T-helper 1 cell (primary cell): ENCODE measurements at places on chromosomes 2 and 18.

DNA sequence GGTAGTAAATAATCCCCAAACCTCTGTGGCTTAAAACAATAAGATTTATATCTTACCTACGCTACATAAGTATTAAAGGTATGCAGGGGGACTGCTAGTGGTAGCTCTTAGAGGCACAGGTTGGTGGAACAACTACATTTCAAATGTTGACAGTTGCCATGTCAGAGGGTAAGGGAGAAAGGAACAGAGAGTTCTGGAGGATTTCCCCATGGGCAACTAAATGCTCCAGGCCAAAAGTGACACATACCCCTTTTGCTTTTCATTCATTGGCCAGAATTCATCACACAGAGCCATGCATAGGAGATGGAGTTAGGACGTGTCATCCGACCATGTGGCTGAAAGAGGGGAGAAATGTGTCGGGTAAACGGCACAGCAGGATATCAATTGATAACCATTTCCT lies 133.2 kb downstream of the NAPG start:
- no peak for DNase-seq

DNA sequence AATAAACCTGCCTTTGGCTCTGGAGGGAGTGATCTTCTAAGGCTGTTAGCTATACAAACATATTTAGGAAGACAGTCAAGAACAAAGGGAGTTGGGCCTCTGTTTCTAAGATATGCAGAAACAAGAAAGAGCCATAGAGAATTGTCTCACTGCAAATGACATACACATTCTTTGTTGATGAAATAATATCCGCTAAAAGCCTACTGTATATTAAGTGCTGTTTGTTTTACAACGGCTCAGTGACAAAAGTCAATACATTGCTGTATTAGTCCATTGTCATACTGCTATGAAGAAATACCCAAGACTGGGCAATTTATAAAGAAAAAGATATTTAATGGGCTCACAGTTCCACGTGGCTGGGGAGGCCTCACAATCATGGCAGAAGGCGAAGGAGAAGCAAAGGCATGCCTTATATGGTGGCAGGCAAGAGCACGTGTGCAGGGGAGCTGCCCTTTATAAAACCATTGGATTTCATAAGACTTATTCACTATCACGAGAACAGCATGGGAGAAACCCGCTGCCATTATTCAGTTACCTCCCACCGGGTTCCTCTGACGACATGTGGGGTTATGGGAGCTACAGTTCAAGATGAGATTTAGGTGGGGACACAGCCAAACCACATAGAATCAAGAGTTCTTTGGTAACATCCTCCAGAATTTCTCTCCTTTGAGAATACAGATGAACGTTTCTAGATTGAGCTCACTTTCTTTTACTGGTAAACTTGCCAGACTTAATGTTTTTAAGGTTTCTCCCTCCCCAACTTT lies 157.8 kb downstream of the PIK3C3 start:
- no peak for DNase-seq

DNA sequence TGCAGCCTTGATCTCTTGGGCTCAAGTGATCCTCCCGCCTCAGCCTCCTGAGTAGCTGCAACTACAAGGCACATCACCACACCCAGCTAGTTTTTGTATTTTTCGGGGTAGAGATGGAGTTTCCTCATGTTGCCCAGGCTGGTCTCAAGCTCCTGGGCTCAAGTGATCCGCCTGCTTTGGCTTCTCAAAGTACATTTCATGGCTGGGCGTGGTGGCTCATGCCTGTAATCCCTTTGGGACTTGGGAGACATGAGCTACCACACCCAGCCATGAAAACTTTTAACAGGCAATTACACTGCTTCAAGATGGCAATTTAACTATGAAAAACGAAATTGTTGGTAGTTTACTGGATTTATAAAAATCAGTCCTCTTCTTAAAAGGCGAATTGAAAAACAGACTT lies 69.7 kb downstream of the MEP1B start:
- DNase-seq: no peak

DNA sequence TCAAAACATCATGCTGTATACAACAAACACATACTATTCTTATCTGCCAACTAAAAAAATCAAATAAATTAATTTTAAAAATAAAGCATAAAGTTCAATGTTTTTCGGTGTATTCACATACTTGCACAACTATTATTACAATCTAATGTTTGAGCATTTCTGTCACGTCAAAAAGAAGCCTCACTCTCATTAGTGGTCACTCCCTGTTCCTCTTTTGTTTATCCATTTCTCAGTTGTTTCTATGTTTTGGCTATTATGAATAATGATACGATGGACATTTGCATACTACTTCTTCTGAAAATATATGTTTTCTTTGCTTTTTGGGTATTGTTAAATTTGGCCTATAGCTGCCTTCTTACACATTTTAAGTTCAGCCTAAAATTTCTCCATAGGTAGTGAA lies 773.0 kb upstream of the HS6ST1 start:
- no peak for DNase-seq

DNA sequence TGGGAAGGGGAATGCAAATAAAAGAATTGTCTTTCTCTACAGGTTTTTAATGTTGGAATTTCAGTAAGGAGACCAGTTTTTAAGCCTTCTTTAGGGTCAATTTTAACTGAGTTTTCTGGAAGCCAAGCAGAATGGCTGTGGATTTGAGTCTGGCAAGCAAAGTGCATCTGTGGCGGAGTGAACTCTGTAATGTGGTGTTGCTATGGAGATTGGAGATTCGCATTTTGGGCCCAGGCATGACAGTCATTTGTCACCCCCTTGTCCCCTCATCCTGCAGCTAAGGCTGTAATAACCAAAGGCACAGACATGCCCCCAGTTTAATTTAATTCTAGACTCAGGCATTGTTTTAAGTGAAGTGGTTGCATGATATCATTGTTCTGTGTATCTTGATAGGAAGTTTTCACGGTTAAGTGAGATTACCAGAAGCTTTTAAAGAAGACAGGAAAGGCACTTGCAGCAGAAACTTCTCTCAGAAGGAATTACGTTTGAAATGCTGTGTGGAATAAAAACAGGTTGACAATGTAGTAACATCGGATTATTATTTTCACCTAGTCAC lies 30.6 kb downstream of the ARMC9 start:
- DNase-seq: no peak

DNA sequence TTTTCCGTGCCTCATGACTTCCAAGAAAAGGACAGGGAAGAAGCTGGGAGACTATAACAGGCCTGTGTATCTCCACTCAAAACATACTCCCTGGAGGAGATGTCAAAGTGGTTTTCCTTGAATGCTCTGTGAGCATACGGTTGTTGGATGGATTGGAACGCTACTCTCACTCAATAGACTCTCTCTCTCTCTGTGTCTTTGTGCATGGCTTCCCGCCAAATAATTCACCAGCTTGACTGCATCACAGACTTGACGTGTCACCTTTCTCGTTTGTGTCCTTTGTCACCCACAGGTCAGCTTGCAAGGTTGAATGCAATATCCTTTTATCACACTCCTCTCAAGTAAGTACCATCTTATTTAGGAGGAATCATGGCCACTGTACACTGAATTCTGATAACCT lies 156.8 kb upstream of the MAPRE2 start:
- DNase-seq: no peak

DNA sequence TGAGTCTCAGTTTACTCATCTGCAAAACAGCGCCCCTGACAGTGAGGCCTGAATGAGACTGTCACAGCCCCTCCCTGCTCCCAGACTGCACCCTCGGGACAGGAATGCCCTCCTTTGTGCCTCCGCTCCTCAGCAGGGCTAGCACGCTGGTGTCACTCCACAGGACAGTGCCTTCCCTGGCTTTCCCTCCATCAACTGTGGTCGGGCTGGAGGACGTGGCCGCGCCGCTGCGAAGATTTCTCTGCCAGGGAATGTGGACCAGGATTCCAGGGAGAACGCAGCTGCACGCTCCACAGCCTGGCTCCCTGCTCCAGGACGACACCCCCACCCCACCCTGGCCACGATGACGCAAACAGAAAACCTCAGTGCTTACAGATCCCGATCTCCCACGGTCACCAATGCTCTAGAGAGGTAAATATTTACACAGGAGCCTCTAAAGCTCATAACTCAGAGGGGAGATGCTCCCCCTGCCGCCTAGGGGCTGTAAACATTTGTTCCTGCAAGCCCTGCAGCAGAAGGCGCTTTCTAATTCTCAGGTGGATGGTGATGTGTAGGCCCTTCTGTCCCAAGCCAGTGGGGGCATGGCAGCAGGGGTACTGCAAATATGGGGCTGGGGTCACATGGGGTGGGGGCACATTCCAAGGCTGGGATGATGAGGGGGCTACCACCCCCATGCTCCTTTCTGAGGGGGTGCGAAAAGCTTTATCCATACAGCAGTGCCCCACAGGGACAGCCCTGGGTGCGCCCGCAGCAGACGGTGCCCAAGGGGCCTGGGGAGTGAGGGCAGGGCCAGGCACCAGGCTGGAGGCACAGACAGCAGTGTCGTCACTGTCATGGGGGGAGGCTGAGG lies 12.4 kb downstream of the HS6ST1 start:
- no peak for DNase-seq

DNA sequence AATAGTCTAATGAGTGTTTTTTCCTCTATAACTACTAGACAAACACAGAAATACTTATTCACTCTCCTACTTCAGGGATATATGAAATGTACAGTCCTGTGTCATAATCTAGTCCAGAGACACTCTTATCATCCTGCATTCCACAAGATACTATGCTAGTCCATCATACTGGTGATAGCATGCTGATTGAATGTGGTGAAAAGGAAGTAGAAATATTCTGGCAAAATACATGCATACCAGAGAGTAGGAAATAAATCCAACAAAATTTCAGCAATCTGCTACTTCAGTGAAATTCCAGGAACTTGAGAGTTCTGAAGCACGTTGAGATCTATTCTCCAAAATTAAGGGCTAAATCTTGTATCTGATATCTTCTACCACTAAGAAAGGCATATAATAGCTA lies 353.9 kb downstream of the PID1 start:
- no peak for DNase-seq

DNA sequence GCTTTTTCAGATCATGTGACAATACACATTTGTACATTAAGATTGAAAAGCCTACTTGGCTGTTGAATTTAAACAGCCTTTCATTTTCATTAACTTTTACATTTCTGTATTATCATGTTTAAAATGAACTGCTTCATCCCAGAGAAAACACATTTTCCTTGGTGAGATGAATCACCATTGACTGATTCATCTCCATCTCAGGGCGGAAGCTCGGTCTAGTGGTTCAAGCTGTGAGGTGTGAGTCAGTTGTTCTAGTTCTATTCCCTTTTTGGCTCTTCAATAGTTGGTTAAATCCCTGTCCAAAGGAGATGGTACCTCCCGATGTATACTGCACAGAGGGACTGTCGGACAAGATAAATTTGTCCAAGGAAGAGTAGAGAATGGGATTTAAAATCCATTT lies 189.7 kb downstream of the ADCYAP1 start:
- DNase-seq: no peak

GRCh38 chr18:9820719-9821118 lies 65.1 kb upstream of the TXNDC2 start:
- DNase-seq: no peak

DNA sequence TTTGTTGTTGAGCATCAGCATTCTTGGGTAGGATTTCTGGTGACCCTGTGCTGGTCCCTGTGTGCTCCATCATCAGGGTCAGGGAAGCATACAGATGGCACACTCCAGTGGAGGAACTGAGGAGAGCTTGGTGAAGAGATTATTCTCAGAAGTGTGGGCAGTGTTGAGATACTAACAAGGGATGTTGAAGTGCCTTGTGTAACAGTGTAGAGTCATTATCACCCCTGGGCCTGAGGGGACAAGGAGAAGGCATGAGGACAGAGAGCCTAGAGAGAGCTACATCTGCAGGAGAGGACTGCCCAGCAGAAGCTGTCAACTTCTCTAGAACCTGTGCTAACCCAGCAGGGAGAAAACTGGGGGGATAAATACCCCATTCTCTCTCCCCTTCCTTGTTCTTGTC lies 189.0 kb downstream of the PLCL1 start:
- DNase-seq: no peak

DNA sequence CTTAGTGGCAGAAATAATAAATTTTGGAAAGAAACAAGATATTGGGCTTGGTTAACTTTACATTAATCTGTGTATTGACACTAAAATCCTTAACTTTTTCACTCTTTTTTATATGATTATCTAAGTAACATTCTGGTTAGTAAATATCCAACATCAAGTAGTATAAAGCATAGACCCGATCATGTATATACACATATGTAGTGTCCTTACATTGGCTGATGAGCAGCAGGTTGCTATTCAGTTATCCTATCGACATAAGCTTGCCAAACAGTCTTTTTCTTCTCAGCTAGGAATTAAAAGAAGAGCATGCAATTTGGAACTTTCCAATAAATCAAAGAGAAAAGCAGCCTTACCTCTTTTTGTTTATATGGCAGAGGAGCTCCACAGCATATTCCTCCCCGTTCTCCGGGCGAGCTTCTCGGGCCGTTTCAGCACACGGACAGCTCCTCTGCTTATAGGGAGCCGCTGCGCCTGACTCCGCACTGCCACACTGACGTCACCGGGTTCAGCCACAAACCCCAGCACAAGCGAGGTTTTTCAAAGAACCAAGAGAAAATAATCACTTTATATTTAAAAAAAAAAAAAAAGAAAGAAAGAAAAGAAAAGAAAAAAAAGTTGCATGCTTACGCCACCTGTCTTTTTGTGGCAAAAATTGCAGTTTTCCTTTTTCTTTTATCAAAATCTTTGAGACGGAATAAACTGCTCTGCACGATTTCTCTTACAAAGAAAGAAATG lies at the start of gene SCG2:
SCG2 (minus strand) TSS at position 430 of the 735 bp plus-strand sequence. CDS start 3,079 bp downstream, outside the sequence.
- no peak for DNase-seq

- DNase-seq: no peak
Measured at GRCh38 chr2:182761903-182762302, 45.8 kb downstream of the DNAJC10 start.

GRCh38 chr2:168278424-168278888 lies 31.1 kb upstream of the STK39 start:
- no peak for DNase-seq

- no peak for DNase-seq
Measured at GRCh38 chr2:200587007-200587616, 1.3 kb downstream of the AOX1 start.

GRCh38 chr2:112242384-112242783 lies 12.5 kb downstream of the ZC3H8 start:
- no peak for DNase-seq

GRCh38 chr2:98833172-98833916 lies 102.4 kb upstream of the MGAT4A start:
- no peak for DNase-seq

- no peak for DNase-seq
Measured at GRCh38 chr18:68848242-68848641, 50.4 kb downstream of the CCDC102B start.

- DNase-seq: no peak
Measured at GRCh38 chr2:98935777-98936352, at the start of gene CRACDL. Gene CRACDL (minus strand): TSS chr2:98936225. CDS start chr2:98846800, 89,425 bp downstream.

DNA sequence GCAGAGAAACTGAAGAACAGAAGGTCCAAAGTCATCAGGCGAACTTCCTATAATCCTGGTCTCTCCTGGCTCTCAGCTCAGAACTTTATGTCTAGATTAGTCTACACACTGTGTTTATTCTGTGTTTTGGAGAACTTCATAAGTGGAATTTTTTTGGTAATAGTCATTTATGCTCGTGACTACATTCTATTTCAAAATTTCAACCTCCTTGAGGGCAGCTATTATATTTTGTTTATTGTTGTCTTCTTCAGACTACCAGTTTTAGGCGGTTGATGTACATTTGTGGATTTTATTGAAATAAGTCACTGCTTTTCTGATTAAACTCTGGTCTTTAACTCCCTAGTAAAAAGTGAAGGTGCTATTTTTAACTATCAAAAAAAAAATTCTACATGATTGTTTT lies 816.6 kb downstream of the SATB2 start:
- no peak for DNase-seq

- DNase-seq: no peak
Measured at GRCh38 chr18:36175481-36175880, 11.8 kb upstream of the MOCOS start.

GRCh38 chr2:18209934-18210639 lies 331.6 kb downstream of the KCNS3 start:
- DNase-seq: no peak
